ENCODE measurements at places on chromosomes 12 and 14.

GRCh38 chr12:41242603-41243002, 54.5 kb downstream of the PDZRN4 start:
- DNase-seq: no peak

GRCh38 chr14:94653321-94653720, 41.1 kb downstream of the SERPINA3 start:
- no peak for DNase-seq

DNA sequence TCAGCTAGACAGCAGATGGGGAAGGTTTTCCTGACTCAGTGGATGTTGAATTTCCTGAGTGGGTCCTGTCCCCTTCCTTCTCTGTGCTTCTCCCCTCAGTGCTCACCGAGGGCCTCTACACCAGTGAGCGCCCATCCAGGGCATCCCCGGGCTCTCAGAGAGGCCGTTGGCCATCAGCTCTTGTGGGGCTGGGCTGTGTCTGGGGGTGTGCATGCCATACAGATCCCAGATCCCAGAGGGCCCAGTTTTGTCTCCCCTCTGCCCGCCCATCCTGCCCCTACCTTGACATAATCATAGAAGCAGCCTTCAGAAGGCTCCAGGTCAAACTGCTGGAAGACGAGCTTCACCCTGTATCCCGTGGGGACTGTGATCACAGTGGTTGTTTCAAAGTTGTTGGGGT, 1.1 kb downstream of the C1R start:
- DNase-seq: no peak

DNA sequence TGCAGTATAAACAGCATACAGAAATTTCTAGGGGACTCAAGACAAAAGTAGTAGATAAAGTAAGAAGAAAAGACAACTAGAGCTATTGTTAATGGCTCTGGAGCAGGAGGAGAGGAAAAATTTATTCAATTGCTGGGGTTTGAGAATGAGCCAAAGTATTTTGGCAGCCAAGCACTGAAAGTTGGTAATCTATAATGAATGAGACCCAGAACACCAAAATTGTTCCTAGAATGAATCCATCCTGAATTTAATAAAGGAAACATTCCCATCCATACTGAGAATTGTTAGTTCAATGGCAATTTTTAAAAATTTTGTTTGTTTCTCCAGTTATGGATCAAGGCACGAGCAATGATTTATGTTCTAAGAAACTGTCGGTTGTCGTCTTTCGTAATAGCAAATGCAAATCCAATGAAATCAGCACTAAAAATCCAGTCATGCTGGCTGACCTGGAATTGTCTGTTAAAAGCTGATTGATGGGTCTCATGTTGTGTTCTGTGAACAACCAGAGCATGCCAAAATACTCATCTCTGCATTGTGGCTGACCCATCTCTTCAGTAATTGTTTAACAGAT, 170.9 kb upstream of the LMNTD1 start:
- DNase-seq: no peak

DNA sequence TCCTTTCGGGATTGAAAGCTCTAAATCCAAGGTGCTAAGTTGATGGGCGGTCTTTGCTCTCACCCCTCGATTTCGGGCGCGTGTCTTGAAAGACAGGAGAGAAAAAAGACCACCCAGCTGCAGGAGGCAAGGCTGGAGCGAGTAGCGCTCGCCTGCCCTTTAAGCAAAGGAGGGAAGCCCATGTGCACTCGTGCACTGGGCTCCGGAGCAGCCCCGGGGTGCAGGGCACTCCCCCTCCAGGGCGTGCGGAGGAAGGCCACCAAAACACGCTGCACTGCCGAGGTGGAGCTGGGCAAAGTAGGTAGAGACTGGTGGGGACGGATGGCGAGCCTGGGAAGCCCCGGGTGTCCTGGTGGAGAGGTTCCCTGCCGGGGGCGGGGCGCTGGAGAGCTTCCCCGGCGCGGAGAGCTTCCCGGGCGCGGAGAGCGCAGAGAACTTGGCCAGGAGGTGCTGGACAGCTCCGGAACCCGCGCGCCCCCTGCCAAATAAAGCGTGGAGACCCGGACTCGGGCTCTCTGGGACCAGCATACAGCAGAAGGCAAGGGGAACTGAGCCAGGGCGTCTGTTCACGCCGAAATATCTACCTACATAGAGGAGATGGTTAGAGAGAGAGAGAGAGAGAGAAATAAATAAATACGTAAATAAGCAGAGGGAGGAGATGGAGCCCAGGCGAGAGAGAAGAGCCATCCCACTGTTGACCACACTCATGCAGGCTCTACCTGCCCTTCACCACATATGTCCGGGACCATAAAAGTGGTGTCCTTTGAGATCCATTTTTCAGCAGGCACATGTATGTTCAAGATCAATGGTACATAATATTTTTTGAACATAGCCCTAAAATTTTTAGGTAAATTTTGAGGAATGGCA, 662 bp upstream of the NELL2 start:
- DNase-seq: peak; percentile 87
